ENCODE measurements at places on chromosomes 4 and X. TPM values are rescaled to one million over a fixed set of nuclear protein-coding genes. Genes with fewer than 3 reads are reported as not detected.

DNA sequence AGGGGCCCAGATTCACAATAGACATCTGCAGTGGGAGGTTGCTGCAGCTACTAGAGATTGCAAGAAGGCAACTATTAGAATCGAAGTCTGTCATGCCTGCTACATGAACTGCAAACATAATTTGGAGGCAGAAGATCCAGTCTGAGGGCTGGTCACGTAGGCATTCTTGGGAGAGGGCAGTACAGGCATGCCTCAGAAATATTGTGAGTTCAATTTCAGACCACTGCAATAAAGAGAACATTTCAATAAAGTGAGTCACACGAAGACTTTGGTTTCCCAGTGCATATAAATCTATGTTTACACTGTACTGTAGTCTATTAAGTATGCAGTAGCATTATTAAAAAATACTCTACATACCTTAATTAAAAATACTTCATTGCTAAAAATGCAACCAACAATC is 585.8 kb upstream of the FAT1 start:
- no peak for DNase-seq

GRCh38 chr4:6449335-6449734 is 23.1 kb downstream of the PPP2R2C start:
- DNase-seq = no peak

DNA sequence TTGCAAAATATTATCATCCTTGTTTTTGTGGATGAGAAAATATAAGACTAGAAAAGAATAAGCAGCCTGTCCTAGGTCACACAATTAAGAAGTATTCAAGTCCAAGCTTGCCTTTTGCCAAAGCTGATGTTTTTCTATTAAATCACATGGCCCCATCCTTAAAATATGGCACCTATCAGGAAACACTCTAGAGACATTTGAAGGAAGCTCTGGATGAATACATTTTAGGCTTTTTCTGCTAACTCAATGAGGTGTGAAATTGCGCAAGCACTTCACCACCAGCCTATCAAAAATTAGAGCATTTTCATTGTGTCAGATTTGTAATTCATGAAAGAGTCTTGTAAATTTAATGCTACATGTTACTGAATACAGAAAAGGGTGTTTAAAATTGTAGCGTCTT is 251.1 kb upstream of the MAD2L1 start:
- DNase-seq = no peak

DNA sequence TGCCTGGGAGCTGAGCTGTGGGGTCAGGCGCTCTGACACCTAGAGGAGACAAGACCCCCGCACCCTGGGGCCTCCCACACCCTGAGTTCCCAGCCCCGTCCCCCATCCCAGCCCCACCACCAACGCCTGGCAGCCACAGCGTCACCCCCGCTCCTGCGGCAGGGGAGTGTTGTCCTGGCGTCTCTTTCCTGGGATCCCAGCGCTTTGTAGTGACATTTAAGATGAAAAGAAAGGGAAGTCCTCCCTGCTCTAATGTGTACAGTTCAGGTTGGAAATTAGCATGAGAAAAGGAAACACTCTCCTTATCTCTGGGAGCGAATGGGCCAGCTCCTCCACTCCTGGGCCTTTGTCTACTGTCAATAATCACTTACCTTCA is 112.1 kb downstream of the FAM53A start:
- no peak for DNase-seq

- peak; percentile 56 for DNase-seq
These were observed 27.3 kb downstream of the OFD1 start for GRCh38 chrX:13761606-13762414.

- DNase-seq = no peak
These were observed 159.4 kb downstream of the CRLF2 start for GRCh38 chrX:1053072-1053471.

- DNase-seq = peak; percentile 81
These were observed 1.1 kb upstream of the DKK2 start for GRCh38 chr4:107037199-107037584.

DNA sequence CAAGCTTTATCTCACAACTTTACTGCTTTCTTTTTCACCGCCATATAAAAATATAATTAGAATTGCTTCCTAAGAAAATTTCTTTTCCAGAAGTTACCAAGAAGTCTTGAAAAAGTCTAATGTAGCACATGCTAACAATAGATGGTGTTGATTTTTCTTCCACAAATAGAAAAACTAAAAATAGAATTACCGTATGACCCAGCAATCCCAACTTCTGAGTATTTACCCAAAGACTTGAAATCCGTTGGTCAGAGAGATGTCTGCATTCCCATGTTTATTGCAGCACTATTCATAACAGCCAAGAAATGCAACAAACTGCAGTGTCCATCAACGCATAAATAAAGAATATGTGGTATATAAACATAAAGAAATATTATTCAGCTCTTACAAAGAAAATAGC is 17.8 kb upstream of the EDNRA start:
- DNase-seq = no peak

The HHIP gene
- 2.7 TPM for total RNA-seq

The RAPGEF2 gene
- total RNA-seq = 33.8 TPM

The MAGEB2 gene
- 0.13 TPM for total RNA-seq

Data from H9 (cell line).